NCI-H1048 (cell line): ENCODE measurements at places on chromosomes 5 and 9.

GRCh38 chr5:87788416-87788815 lies 375.7 kb upstream of the CCNH start:
- no peak for DNase-seq

GRCh38 chr5:77390795-77391194 lies 101.3 kb downstream of the WDR41 start:
- DNase-seq = no peak

DNA sequence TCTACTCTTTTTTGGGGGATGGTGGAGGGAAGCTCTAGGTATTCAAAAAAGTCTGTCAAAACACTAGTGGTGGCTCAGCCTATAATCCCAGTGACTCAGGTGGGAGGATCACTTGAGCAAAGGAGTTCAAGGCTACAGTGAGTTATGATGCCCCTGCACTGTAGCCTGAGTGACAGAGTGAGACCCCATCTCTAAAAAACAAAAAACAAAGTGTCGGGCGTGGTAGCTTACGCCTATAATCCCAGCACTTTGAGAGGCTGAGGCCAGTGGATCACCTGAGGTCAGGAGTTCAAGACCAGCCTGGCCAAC lies 15.8 kb upstream of the SLC35D2 start:
- DNase-seq = no peak

GRCh38 chr9:137756045-137756744 lies 121.4 kb upstream of the CACNA1B start:
- DNase-seq = no peak

GRCh38 chr9:99986642-99987041 lies 80.2 kb downstream of the STX17 start:
- no peak for DNase-seq

- no peak for DNase-seq
Observed at GRCh38 chr5:32916648-32917047, 205.5 kb downstream of the NPR3 start.

- DNase-seq = no peak
Observed at GRCh38 chr5:59685793-59686192, 207.7 kb downstream of the PDE4D start.

DNA sequence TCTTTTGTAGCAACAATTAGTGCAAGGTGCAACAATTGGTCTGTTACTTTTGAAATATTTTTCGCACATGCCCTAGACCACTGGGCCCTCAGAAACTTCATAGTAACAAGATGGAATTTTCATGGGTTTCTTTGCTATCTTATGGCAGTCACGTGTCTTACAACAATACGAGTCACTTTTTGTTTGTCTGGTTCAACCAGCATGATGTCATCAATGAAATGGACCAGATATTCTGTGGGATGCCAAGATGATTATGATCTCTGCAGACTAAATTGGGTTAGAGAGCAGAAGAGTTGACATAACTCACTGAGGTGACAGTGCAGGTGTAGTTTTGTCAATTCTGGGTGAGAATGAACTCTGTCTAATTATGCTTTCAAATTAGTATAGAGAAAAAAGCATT lies 239.6 kb upstream of the RIOK2 start:
- DNase-seq = no peak

DNA sequence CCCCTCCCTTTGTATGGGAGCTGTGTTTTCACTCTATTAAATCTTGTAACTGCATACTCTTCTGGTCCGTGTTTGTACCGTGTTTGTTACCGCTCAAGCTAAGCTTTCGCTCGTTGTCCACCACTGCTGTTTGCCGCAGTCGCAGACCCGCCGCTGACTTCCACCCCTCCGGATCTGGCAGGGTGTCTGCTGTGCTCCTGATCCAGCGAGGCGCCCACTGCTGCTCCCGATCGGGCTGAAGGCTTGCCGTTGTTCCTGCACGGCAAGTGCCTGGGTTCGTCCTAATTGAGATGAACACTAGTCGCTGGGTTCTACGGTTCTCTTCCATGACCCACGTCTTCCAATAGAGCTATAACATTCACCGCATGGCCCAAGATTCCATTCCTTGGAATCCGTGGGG lies 6.6 kb upstream of the GNE start:
- DNase-seq = no peak

DNA sequence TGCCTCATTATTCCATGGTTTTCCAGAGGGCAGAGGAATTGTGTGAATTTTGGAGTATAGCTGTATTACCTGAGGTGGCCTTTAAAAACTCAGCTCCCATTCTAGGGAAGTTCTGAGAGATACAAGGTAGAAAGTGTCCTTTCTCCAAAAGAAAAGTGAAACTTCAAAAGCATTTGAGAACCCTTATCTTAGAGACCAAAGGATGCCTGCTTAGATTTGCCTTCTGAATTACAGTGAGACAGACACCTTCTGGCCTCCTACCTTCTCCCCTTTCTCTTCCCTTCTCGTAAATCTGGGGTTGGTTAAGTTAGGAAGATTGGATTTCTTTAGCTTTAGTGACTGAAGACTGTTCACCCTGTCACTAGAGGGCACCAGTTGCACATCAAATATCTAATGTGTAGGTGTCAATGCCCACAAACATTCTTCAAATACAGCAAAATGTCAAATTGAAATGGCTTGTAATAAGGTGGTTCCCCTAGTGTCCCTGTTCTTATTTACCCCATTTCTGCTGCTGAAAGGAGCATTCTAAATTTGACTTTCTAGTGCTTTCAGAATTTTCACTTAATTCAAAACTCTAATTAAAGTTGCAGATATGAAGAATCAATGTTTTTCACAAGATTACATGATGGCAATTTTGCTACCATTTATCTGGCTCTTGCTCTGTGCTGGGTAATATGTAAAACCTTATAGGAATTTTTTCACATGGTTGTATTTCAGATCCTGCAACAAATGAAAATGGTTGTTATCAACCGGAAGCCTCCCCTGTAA lies 46.7 kb downstream of the PRRC1 start:
- no peak for DNase-seq
